ENCODE measurements at places on chromosomes 3 and 15. TPM values are rescaled to one million over a fixed set of nuclear protein-coding genes. Genes with fewer than 3 reads are reported as not detected.

ATP10A gene
- 2.5 TPM for total RNA-seq

UQCC5 gene
- total RNA-seq, result 1.3 TPM

CHST2 gene
- 146 TPM for total RNA-seq

LRTM1 gene
- total RNA-seq, result 0.39 TPM

STAB1 gene
- 0.22 TPM for total RNA-seq

TM6SF1 gene
- not detected for total RNA-seq
